Posterior vena cava (tissue), 2 donors: ENCODE measurements at places on chromosomes 1 and 21.

- DNase-seq = no peak
Measured at GRCh38 chr1:94061513-94062443, 59.2 kb downstream of the ABCA4 start.

DNA sequence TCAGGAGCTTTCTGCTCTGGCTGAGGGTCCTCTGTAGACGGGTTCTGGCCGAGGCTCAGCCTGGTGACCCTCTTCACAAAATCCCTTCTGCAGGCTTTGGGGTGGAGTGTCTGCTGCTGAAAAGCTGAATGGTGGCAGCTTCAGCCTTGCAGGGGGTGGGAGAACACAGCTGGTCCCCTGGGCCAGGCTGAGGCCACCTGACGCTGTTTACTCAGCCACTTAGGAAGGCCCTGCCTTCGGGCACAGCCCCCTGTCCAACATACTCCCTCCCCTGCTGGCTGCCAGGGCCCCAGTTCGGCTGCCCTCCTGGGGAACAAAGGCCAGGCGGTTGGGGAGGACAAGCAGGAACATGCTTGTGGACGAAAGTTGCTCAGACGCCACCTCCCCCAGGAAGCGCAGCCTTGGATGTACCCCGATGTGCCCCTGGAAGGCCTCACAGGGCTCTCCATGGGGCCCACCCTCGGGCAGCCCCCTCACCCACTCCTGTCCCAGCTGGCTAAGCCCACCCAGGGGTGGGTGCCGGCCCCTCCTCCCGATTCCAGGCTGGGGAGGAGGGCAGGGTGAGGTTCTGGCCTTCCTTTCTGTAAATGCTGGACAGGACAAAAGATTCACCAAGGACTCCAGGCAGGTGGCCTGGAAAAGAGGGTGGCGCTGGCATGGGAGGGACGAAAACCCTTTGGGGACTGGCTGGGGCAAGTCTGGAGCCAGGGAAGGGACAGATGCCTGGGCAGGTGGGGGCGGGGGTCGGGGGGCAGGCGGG is at the start of gene ANKRD65:
TSS of gene ANKRD65 (minus strand) at position 130 of the 760 bp plus-strand sequence. CDS start 271 bp downstream, outside the sequence.
- DNase-seq = no peak

GRCh38 chr1:15928971-15929965 is 46.6 kb downstream of the ZBTB17 start:
- DNase-seq = no peak

DNA sequence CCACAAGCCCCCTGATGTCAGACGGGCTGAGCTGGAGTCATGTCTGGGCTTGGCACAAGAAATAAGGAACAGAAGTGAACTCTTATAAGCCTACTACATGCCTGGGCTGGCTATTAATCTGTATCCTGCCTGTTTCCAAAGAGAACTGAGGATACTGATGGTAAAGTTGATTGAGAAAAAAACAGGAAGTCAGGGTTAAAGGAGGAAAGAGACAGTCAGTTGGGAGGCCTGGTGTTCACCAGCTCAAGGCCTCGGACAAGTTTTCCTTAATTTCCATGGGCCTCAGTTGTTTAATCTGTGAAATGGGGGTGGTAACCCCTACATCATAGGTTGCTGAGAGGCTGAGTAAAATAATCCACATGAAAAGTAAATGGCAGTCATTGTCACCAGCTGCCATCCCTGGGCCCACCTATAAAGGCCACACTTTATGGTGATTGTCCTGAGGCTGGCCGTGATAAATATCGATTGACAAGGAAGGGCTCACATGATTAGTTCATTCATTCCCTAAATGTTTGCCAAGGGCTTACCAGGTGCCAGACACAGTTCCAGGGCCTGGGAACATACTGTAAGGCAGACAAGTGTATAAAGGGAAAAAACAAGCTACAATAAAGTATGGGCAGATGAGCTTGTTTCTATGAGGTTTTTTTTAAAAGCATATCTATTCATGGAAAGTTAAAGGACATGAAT is 2.8 kb downstream of the ALDH4A1 start:
- DNase-seq = no peak

DNA sequence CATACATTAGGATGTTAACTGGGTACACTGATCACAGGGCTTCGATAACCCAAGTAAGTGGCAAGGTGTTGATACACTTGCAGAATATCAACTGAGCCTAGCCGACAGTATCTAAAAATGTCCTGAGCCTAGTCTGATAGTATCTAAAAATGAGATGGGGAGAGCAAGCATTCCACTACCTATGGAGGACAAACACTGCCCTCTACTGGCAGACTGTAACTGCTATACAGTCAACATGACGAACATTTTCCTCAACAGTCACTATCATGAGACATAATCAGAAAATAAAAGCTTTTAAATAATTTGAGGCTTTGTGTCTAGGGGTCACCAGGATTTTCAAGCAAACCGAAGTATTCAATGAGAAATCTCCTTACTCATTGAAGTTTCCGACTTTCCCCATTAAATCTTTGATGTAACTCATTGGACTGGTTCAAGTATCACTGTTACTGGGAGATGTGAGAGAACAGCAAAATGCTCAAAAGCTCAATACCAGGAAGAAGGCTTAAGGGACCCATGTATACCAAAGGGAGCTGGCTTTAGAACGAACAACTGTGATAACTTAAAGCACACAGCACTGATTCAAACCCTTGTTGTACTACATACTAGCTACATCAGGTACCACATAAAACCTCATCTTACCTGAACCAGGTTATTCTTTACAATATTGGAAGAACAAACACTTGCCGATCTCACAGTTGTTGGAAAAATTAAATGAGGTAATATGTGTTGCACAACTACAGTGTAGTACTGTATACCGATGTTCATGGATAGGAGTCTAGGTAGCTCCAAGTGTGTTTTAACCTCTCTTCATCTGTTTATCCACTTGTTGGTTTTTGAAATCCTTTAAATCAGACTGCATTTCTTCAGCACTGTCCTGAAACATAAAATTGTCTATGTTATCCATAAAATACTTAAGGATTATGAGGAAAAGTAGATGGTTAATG is 31.1 kb upstream of the SLC45A3 start:
- no peak for DNase-seq

DNA sequence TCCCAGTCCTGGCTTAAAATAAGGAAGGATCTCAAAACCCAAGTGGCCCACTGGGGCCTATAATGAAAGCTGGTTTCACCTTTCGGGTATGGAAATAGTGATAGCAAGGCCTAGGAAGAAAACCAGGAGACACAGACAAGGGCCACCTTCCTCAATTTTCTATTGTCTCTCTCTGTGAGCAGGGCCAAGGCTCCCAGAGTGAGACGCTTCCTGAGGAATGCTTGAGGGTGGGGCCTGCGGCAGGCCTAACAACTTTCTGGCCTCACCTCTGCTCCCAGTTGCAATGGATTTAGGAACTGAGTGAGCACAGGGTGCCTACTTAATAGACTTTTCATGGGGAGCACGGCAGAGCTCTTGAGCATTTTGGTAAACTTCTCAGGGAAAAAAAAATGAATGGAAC is 300.9 kb downstream of the ASTN1 start:
- no peak for DNase-seq

DNA sequence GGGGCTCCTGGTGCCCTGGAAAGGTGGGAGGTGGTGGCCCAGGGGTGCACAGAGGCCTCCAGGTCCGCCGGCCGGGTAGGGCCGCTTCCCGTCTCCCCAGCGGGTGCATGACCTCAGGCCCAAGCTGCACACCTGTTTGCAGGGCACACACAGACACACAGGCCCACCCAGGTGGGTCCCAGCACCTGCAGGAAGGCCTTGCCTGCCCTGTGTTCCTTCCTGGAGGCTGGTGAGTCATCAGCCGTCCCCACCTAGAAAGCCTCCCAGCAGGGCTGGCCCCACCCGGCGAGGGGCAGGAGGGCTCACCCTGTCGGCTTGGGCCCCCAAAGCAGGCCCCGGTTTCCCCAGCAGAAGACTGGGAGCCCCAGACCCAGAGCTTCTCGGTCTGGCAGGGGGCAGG is 23.6 kb upstream of the TTLL10 start:
- DNase-seq = no peak

- DNase-seq = no peak
Measured at GRCh38 chr1:248702714-248703113, at the start of gene OR14I1. TSS of gene OR14I1 (minus strand) at chr1:248702766.

DNA sequence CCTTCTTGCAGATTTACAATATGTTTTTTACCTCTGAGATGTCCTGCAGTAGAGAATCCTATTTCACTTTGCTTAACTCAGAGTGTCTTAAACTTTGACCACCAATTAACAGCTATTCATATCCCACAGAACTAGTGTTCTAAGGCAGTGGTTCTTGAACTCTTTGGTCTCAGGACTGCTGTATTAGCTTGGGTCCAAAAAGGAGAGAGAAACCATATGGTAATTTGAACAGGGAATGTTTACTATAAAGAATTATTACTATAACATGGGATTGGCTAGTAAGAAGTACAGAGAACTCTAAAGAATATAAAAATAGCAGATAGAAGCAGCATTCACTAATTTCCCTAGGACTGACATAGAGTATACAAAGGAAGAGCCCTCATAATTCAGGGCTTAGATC is 31.6 kb downstream of the FAM177B start:
- DNase-seq = no peak

DNA sequence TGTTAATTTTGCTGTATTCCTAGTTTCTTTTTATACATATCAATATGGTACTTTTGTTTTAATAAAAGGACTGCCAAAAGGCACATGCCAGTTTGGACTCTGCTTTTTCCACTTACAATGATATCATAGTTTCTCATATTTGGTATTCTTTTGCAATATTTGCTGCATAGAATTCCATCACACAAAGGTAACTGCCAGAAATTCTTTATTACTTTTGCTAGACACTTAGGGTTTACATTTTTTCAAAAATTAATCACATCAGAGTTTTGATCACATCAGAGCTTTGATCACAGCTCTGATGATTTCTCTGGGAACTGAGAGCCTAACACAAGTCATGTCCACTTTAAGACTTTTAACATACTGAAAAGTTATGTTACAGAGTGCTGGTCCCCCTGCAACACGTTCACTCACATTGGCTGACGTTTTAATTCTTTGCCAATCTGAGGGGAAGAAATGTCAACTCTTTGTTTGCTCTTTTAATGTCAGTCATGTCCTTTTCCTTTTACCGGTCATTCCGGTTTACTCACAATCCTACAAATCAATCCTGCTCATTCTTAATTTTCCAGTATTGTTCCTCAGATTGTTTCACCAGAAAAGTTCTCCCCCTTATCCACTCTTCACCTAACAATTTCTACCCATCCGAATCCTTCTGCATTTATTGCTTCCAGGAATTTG is 1.1 kb upstream of the CD46 start:
- no peak for DNase-seq

DNA sequence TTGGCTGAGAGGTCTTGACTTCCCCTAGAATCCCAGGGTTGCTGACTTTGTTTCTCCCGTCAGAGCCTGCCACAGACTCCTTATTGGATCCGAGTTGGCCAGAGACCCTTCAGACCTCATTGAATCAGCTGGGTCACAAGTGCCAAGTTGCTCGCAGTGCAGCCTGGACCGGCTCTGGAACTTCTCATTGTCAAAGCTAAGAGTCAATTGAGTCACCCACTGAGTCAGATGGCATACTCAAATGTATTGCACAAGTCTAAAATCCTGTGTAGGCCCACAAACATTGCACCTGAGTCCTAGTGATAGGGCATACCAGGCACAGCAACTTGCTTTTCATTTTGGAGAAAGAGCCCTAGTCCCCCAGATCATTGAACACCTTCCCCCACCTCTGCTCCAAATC is 20.4 kb upstream of the SCAF4 start:
- DNase-seq = no peak

DNA sequence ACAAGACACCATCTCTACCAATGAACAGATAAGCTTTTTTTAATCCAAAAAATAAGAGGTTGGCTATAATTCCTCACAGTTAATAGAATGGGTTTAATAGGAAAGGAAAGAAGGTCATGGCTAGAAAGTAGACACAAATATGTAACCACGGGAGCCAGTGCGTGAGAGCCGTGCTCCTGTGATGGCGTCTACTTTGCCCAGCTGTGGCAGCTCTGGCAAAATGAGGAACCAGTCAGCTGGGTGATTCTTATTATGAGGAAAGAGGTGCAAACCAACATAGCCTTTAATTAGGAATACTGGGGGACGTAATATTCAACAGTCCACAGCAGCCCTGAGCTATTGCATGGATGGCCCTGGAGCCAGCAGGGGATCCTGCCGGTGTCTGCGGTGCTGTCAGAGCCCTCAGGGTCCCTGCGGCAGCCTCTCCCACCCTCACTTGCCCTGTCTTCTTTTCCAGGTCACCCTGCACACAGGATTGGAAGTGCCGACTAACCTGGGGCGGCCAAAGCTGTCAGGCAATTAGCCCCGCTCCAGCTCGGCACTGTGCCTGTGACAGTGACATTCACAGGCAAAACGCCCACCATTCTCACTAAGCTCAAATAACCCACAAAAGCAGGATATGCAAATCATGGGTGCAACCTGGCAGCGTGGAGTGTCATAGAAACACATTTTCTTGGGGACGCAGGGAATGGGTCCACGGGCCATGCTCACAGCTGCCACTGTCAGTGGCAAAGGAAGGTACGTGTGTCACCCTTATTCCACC is 25.9 kb upstream of the GNPAT start:
- no peak for DNase-seq

GRCh38 chr1:1788646-1789431 is 10.6 kb upstream of the NADK start:
- DNase-seq = no peak

DNA sequence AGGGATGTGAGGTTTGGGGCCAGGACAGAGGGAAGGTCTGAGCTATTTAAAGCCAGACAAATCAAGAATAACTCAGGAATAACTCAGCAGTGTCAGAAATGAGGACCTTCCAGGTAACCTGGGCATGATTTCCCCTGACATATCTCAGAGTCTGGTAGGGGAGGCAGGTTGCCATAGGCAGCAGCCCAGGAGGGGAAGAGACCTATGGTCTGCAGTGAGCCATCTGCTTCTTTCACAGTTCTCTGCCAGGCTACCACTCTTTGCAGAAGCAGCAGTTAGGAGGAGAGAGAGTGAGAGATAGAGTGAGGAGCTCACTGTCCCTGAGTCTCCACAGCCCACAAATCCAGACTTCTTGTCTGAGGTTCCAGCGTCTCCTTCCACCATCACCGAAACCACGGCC is 6.3 kb upstream of the VSIG8 start:
- DNase-seq = no peak

DNA sequence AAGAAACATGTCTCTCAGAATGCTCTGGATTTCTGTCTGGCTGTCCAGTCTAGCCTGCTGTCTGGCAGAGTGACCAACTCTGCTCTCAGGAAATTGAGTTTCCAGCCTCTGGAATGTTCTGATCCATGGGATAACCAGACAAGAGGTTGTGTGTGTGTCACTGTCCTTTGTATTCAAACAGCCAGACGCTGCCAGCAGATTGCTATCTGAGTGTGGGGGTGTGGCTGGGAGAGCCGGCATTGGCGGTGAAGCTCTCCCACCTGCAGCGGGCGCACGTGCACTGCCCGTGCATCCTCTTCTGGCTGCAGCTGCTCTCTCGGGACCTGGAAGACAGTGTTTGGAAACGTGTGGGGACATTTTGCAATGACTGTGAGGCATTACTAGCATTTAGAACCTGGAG is 26.1 kb downstream of the PKP1 start:
- no peak for DNase-seq

- DNase-seq = no peak
Measured at GRCh38 chr1:173996995-173997394, 25.2 kb downstream of the RC3H1 start.

DNA sequence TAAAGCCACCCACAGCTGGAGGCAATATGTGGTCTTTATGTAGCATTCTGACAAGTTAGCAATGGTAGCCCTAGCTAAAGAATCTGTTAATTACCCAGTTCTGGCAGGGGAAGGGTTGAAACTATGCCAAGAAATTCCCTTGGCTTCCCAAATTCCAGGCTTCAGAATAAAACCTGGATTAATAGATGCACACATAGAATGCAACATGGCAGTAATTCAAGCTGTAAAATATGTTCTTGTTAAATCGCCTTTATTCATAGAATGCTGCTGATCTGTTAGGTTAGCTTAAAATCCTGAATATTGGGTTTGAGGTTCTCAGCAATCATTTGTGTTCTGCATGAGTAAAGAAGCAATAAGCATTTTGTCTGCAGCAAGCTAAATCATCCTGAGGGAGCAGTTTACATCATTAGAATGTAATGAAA is 80.1 kb downstream of the ZNF326 start:
- no peak for DNase-seq
